ENCODE measurements at places on chromosomes 2 and 18.

DNA sequence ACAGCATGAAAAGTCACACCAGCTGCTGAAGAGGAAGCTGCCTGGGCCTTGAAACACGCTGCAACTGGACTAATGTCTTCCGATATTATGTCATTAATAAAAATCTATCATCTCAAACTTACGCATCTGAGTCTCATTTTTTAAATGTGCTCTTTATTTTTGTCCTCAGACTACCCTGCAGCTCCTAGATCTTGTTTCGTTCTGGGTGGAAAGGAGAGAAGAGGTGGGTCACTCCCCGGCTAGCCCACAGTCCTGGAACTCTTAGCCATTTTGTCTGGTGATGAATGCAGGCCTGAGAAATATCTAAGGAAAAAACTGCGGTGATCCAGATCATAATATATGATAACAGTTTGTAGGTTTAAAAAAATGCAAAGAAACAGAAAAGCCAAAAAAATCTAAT lies 73.3 kb downstream of the TXNL1 start:
- no peak for DNase-seq

DNA sequence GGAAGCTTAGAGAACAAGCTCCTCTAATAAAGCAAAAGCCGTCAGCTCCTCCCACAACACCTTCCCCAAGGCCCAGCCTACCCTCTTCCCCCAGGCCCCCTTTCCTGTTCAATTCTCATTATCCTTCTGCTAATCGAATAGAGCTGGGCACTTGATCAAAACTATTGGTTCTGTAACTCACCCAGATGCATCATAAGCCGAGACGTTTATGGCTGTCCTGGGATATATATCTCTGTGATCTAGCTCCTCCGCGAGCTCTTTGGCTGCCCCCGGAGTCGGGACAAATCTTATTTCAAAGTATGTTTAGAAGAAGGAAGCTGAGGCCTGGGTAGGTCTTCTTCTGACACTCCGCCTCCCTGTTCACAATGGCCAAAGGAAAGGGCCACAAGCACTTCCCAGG lies 88.3 kb upstream of the KLHL29 start:
- DNase-seq, result no peak

GRCh38 chr2:10059552-10060335 lies 16.4 kb downstream of the KLF11 start:
- no peak for DNase-seq

- DNase-seq, result no peak
These were observed 253.0 kb downstream of the DCDC2C start for GRCh38 chr2:3956406-3956805.

DNA sequence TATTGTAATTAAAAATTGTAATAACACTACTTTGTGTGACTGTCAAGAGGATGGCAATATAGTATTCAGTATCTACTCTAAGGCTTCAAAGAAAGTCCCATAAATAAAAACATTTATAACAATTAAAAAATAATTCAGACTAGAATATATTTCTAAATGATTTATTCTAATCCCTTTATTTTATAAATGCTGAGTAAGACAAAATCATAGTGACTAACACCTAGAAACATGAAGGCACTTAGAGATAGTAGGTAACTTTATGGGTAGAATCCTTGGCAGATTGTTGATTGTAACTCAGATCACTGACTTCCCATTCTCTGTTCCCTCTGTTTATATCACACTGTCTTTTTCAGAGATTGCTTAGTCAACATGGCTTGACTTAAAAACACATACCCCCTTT lies 78.6 kb upstream of the EPB41L5 start:
- DNase-seq, result no peak

- DNase-seq, result no peak
These were observed 150.6 kb upstream of the AGAP1 start for GRCh38 chr2:235343156-235343774.

DNA sequence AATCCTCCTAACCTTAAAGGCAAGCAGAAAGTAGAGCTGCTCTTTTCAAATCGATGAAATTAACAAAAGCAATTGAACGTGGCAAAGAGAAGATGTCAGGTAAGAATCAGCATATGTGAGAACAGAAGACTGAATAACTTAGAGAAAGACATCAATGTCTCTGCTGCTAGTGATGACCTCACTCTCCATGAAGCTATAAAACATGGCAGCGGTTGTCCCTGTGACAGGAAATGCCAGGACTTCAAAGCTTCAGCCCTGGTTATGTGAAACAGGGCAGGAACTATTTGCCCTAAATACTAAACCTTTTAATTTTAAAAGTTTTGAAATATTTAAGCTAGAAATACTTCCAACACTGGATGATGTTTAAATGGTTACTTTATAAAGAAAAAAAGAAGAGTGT lies 383.7 kb downstream of the XIRP2 start:
- no peak for DNase-seq

GRCh38 chr2:8677646-8678592 lies 3.9 kb upstream of the ID2 start:
- peak; percentile 39 for DNase-seq

- peak; percentile 22 for DNase-seq
These were observed 236.4 kb downstream of the HDAC4 start for GRCh38 chr2:239164335-239164871.

DNA sequence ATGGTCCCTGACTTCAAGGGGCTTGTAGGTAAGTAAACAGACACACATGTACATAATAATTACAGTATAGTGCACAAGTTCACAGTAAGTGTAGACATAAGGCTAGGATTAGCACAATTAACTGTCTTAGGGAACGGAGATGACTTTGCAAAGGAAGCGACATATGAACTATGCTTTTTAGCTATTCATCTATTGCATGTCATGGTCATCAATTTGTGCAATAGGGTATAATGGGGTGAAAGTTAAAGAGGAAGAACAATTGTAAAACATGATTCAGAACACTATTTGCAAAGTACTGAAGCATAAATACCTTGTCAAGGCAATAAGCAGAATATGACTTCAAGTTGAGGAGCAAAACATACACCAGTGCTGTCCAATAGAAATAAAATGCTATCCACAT lies 112.3 kb upstream of the SLC8A1 start:
- DNase-seq, result no peak

- DNase-seq, result no peak
These were observed 120.5 kb downstream of the PARD3B start for GRCh38 chr2:204665771-204666170.

DNA sequence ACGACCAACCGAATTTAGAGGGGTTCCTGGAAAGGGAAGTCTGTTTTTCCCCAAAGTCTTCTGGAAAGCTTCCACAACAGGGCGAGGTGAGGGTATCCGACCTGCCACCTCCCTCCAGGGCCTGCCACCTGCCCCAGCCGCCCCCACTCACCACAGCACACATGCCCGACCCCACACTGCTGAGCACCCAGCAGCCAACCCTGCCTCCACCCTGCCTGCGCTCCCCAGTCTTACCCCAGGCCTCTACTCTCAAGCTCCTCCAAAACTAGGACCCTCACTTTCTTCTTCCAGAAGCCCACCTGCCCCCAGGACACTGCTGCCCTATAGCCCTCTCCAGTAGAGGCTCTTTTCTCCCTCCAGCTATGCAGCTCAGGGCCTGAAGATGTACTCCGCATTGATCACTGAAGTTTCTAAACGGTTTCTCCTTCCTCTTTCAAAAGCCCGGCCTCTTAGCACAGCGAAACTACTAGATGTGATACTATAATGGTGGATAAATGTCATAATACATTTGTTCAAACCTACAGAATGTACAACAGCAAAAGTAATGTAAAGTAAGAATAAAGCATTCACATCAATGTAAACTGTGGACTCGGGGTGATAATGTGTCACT lies 128.8 kb upstream of the SLC1A4 start:
- no peak for DNase-seq

DNA sequence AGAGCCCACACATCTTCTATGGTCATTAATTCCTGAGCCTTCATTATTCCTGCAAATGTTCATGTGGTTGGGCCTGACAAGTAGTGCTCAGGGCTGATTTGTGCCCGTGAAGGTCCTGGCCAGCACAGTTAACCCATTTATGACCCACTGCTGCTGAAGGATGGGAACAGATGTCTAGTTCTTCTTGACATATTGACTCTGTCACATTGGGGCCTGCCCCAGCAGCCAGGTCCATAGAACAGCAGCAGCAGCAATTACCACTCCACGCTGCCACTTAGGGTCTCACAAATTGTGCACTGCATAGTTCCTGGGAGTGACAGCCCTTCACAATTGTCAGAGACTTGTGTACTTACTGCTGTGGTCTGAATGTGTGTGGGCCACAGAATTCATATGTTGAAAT lies 442.3 kb upstream of the RGPD4 start:
- DNase-seq, result no peak

DNA sequence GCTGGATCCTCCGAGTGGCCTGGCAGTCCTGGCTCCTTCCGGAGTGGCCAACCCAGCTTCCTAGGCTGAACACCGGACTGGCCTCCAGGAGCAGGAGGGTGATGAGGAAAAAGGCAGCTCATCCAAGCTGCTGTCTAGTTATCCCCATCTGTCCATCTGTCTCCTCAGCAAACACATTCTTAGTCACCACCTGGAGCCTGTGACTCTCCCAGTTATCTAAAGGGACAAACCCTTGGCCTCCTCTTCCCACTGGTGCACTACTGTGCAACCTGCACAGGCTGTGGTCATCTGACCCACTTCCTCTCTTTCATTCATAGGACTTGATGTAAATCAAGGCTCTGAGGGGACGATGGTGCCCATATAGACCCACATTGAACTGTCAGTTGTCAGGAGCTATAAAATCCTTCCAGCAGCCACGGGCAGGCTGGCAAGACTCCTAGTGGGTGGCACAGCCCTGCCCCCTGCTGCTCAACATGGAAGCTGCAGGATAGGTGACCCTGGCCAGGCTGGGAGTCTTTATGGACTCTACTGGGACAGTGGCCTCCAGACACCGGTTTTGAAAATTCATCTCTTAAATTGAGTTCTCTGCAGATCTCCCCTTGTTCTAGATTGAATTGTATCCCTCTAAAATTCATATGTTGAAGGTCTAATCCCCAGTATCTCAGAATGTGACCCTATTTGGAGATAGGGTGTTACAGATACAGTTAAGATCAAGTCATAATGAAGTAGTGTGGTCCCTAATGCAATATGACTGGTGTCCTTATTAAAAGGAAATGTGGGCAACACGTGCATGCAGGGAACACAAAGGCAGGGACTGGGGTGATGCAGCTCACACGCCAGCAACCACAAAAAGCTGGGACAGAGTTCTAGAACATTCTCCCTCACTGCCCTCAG lies 29.3 kb upstream of the DUSP2 start:
- peak; percentile 86 for DNase-seq

DNA sequence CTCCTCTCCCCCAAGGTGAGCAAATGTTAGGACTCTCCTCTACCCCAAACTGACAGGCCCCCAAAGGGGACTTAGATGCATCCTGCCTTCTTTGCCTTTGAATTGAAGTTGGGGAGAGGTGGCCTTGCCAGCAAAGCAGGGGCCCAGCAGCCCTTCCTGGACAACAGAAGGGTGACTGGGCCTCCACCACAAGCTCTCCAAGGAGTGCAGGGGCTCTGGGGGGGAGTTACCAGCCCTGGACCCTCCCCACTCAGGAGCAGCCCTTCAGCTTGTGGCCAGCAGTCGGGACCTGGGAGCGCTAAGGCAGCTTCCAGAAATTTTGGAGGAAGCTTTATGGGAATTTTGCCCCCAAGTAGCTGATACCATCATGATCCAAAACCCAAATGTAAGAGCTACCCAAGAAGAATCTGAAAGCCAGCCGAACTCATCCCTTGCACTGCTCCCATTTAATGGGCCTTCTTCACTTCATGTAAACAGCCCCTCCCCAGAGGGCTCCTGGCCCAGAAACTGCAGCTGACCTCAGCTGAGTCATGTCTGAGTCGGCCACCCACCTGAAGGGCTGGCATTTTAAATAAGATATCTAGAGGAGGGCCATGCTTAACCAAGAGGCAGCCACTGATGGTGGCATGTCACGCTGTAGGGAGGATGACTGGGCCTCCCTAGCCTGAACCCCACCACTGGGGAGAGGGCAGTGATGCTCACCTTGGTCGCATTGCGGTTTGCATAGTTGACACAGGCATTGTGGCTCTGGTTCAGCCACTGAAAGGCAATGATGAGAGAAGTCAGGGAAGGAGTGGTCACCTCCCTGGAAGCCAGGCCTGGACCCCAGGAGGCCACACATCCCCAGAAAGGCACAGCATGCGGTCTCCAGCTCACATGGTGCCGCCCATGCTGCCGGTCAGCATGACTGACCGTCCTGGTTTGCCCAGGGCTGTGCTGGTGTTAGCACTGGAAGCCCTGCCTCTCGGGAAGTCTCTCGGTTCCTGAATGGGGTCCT lies 71.5 kb downstream of the SFXN5 start:
- DNase-seq, result no peak

GRCh38 chr2:204950695-204951346 lies 405.5 kb downstream of the PARD3B start:
- DNase-seq, result no peak

- no peak for DNase-seq
These were observed 2.1 kb upstream of the RNF152 start for GRCh38 chr18:61894751-61895524.

GRCh38 chr18:58792086-58792485 lies 72.6 kb upstream of the ZNF532 start:
- no peak for DNase-seq

DNA sequence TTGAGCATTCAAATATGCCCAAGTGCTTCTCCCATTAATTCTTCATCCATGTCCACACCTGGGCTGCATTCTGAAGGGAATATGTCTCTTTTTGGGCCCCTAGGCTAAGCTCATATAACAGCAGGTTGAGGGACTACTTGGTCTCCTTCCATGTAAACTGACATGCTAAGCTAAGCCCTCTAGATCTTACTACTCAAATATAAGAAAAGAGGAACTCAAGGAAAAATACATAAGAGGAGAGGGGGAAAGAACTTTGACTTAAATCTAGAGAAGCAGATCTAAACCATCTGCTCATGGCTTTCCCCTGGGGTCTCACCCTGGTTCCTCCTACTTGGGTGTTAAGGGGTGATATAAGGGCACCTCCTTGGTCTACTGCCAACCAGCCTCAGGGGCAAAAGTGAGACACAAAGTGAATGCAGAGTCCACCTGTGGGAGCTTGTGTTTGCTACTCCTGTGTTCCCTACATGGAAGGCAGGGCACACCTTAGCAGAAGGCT lies 19.8 kb upstream of the NFU1 start:
- DNase-seq, result no peak

GRCh38 chr2:228469721-228470120 lies 288.2 kb upstream of the SPHKAP start:
- no peak for DNase-seq

DNA sequence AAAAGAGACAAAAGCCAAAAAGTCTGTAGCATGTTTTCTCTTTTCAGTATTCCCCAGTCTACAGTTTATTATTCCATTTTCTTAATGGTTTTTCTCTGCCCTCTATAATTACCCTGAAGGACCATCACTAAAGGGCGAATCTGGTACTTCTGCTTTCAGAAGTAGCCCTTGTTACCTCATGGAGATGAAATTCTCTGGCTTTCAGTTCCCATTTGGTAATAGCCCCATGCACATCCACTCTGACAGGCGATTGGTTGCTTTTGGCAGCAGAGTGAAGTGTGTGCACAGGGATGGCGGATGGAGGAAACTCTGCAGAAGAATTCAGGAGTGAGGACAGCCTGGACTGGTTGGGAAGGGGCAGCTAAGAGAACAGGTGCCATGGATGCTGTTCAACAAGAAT lies 66.3 kb upstream of the NABP1 start:
- no peak for DNase-seq

Data from CD4-positive, alpha-beta T cell treated with Interleukin-2 at 100 ng/mL for 4 hours (primary cell).